Activated T-cell treated with anti-CD3 and anti-CD28 coated beads for 48 hours (primary cell): ENCODE measurements at places on chromosomes 2 and 18.

DNA sequence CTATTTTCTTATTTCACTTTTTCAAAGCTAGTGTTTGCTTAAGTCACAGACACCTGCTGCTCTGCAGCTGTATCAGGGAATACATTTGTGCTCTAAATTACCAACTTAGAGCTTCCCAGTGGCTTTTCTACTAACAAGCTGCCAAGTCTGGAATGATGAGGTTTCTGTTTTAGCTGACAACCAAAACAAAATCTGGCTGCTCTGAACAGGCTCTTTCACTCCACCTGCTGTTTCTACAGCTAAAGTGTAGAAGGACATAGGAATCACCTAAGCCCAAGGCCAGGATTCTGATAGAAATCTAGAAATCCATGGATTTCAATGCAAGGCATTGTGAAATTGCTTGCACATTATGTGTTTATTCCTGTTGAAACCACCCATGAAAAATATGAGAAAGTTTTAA lies 201.2 kb downstream of the SUCLG1 start:
- DNase-seq, result no peak

GRCh38 chr2:239401881-239402233 lies 1.0 kb upstream of the HDAC4 start:
- no peak for DNase-seq

GRCh38 chr2:10477443-10478297 lies 29.5 kb upstream of the ODC1 start:
- DNase-seq, result no peak

GRCh38 chr18:28766027-28766426 lies 589.1 kb upstream of the CDH2 start:
- DNase-seq, result no peak

- DNase-seq, result no peak
Observed at GRCh38 chr2:45794134-45794617, 142.7 kb downstream of the PRKCE start.

- DNase-seq, result no peak
Observed at GRCh38 chr2:54298514-54298913, 42.5 kb upstream of the TSPYL6 start.

- no peak for DNase-seq
Observed at GRCh38 chr2:196563876-196564275, 75.6 kb upstream of the CCDC150 start.

DNA sequence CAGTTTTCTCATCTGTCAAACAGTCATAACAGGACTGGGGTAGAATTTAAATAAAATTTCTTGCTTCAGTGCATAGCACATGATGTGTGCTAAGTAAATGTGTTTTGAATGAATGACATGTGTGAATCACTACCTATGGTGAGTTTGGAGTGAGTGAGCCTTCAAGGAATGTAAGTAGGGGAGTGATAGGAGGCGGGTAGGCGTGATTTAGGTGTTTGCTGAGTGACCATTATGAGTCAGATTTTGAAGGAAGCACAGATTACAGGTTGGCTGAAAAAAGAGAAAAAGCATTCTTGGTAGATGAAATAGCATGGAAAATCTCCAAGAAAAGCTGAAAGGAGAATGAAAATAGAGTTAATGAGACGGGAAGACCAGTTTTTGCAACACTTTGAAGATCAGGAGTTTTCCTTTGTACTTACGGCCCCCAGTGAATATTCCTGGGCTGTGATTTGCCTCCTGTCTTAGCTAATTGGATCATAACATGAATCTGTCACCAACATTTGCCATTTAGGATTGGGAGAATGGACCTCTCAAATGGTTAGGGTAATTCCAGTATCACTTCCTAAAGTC lies 136.9 kb upstream of the GATA6 start:
- DNase-seq, result no peak

- no peak for DNase-seq
Observed at GRCh38 chr2:212526059-212526458, 12.5 kb downstream of the ERBB4 start.

DNA sequence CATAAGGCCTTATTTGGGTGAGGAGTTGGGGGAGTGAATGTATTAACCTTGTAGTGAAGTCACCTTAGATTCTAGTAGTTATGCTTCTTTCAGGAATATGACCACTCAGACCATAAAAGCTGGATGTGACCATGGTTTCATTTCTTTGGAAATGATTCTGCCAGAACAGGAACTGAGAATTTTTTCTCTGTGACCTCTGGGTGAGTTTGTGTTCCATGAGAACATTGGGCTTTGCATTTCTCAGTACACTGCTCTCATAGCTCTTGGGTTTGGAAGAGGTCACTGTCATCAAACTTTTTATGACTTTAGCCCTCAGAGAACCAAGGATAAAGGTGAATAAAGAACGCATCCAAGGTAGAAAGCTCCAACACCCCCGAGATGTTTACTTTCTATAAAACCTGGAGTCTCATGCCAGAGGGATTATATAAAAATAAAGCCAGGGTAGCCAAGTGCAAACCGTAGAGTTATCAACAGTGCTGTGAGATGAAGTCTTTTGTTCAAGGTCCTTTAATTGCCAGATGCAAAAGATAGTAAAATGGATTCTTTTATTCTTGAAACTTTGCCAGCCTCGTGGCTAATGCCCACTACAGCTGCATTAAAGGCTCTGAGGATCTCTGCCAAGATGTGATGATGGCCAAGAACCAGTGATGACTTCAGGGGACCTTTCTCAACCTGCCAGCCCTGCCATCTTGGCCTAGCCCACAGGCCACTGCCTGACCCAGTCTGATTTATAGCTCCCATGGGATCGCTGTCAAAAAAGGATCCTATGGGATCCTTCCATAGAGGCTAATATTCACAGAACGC lies 27.8 kb upstream of the MAT2A start:
- DNase-seq, result no peak

- no peak for DNase-seq
Observed at GRCh38 chr2:71156573-71156972, 26.1 kb downstream of the MPHOSPH10 start.

- no peak for DNase-seq
Observed at GRCh38 chr2:22998359-22998758, 386.6 kb upstream of the KLHL29 start.

DNA sequence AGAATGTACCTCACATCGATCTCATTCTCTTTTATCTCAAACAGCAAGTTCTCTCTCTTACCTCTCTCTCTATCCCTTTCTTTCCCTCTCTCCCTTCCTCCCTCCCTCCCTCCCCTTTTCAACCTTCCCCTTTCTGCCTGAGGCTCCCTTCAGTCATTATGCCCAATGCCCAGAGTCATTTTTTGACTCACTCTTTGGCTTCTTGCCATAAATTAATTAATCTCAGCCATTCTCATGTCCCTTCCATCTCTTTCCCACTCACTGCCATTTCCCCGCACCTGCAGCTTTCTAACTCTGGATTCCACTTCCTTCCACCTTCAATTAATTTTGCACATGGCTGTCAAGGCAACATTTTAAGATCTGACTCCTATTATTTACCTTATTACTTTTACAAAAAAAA lies 60.1 kb downstream of the EVA1A start:
- no peak for DNase-seq

GRCh38 chr2:72457801-72458516 lies 310.3 kb upstream of the CYP26B1 start:
- no peak for DNase-seq

DNA sequence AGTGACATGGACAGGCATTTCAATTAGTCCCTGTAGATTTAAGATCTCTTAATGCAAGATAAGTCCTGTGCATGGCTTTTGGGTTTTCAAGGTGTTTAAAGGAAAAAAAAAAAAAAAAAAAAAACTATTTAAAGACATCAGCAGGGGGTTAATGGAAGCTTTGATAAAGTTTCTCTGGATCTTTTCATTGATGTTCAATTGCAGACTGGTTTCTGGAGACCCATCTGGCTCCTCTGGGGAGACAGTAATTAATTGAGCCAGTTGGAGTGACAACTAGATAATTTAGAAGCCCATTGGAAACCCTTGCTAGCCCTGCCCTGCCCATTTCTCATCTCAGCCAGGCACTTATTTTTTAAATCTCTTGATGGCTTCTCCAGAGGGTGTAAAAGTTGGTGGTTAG lies 98.7 kb downstream of the EPHA4 start:
- no peak for DNase-seq

GRCh38 chr2:152542995-152543481 lies 174.2 kb downstream of the PRPF40A start:
- DNase-seq, result no peak

DNA sequence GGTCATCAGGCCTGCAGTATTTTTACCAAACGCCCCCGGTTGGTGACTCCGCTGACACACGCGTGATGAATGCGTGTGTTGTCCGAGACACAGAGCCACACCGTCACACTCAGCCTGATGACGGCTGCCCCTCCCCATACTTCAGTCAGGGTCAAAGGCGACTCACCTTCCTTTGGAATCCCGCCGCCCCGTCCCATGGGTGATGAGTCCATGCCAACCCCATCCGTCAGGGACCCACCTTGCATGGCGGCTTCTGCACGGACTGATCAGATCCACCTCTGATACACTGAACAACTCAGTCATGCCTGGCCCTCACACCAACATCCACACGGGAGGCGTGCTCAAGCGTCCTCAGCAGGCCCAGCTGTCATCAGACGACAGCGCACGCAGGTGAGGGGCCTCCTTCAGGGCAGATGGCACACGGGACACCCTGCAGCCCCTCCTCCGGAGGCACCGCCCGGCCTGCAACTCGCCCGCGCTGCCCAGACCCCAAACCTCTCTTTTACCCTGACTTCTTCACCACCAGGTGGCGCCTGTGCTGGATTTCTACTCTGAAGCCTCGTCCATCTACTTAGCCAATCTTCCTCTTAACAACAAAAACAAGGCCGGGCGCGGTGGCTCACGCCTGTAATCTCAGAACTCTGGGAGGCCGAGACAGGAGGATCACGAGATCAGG lies 89.2 kb downstream of the ZNF516 start:
- no peak for DNase-seq

DNA sequence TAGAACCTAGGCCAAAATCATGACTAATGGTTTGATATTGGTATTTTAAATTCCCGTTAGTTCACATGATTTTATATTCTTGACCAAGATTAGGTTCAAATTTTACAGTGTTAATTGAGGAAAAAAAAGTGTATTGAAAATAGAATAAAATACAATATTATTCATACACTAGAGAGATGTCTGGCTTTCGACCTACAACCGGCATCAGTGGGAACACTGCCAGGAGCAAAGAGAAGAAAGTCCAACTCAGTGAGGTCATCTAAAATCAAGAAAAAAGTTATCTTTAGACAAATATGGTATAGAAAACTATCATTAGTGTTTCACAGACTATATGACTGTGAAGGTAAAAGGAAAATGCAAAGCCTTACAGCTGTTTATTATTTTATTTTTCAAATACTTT lies 81.5 kb downstream of the PIGN start:
- DNase-seq, result no peak

- no peak for DNase-seq
Observed at GRCh38 chr2:152127628-152128027, 28.8 kb upstream of the CACNB4 start.

DNA sequence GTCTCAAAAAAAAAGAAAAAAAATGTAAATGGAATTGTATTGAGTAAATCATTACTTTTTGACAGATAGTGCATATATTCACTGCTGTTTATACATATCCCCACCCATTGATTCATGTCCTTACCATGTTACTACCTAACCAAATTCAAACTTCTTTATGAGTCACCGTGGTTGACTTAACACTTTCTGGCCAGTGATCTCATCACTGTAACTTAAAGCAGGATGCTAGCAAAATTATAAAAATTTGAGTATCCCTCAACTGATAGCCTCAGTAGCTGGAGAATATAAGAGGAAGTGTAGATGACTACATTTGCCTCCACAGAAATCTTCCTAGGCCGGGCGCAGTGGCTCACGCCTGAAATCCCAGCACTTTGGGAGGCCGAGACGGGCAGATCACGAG lies 13.4 kb downstream of the CNOT9 start:
- no peak for DNase-seq

GRCh38 chr2:234571620-234572407 lies 74.9 kb upstream of the ARL4C start:
- DNase-seq, result no peak

- no peak for DNase-seq
Observed at GRCh38 chr2:197997083-197997541, 192.7 kb downstream of the PLCL1 start.

DNA sequence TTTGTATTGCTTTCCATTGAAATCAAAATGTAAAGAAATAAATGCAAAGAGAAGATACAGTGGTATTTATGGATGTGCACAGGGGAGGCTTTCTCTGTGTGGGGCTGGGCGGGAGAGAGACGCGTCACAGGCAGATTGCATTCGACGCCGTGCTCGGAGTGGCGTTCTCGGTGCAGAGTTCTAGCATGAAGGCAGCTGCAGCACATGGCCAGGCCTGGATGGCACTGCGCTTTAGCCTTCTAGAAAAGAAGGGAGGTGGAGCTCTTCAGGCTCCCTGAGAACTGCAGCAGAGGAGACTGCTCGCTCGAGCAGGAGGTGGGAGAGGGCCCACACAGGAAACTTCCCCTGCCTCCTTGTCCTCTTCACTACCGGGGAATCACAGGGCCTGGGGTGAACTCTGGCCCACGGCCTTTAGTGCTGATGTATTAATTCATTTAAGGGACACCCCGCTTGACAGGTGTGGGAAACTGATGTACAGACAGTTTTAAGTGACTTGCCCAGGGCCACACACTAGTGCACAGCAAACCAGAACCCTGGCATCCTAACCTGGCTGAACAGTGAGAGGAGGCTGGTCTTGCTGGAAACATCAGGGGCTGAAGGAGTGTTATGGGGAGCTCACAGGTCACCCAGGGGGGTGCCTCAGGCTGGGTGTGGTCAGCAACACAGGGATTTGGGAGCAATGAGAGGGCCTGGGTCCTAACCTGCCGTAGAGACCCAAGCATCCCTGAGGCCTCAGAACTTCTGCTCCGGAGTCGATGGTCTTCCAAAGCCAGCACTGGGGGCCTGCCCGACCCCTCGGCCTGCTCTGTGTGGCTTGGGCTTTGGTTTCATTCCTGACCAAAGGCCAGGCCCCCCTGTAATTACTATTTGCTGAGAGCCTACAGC lies 199.9 kb downstream of the HDAC4 start:
- DNase-seq, result no peak

DNA sequence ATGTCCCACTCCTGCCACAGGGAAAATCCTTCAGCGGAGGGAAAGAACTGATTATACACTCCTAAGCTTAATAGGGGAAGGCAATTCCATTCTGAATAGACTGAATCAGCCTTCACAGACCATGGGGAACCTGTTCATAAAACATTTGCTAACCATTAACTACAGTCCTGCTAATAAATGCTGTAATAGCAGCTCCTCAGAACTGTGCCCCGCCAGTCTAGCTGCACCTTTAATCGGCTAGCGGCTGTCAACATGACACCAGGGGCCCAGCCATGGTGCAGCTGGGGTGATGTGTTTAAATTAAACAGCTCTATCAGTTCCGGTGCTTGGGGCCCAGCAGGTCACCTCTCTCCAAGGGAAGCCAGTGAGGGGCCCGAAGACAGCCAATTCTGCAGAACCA lies 77.8 kb downstream of the GALNT14 start:
- DNase-seq, result no peak

DNA sequence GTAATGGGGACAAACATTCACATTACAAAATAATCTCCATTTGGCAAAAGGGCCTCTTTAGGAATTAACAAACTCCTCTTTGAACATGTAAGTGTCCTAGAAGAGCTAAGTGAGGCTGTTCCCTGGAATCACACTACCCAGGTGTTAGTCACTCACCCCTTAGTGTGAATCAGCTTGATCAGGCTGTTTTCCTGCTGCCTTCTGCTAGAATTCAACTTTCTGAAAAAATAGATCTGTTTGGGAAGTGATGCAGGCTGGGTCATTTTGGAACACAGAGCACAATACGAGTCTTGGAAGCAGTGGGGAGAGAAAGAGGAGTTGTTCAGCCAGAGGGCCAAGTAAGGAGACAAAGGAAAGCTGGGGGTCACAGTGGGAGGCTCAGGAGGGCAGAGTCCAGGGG lies 40.0 kb downstream of the TTC32 start:
- DNase-seq, result no peak
